ENCODE measurements at places on chromosomes 4 and X.

GRCh38 chr4:174713821-174714220 lies 115.2 kb downstream of the GLRA3 start:
- DNase-seq, result no peak

DNA sequence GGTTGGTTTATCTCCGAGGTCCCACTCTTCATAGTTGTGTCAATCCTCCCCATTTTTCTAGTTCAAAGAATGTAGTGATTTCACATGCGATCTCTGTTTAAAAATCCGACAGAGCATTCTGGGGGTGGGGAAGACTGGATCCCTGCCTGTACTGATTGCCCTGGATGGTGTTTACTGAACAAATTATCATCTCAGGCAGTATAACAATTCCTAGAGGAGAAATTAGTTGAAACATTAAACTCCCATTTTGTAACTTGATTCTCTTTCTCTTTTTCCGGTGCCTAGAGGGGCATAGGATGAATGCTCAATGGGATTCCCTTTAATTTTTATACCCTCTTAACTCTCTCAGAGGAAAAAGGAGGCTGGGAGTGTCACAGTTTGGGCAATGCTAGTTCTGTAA lies 10.0 kb upstream of the CWH43 start:
- DNase-seq, result no peak

DNA sequence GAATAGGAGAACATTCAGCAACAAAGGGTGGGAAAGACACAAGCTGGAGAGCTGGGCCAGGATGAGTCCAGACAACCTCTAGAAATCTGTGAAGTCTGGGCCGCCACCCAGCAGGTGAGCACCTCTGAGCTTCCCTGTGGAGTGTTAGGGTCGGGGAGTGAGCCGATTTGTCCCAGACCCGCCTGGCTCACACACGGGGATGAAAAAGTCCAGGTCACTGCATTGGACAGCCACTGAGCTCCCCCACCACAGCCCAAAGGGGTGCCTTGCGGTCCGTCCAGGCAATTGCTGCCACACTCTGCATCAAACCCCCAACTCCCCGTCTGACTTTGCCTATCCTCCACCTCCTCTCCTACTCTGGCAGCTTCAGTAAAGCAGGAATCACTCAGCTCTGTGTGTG lies 38.7 kb downstream of the NHSL2 start:
- no peak for DNase-seq

- no peak for DNase-seq
Measured at GRCh38 chrX:13101441-13102139, 57.2 kb upstream of the FAM9C start.

DNA sequence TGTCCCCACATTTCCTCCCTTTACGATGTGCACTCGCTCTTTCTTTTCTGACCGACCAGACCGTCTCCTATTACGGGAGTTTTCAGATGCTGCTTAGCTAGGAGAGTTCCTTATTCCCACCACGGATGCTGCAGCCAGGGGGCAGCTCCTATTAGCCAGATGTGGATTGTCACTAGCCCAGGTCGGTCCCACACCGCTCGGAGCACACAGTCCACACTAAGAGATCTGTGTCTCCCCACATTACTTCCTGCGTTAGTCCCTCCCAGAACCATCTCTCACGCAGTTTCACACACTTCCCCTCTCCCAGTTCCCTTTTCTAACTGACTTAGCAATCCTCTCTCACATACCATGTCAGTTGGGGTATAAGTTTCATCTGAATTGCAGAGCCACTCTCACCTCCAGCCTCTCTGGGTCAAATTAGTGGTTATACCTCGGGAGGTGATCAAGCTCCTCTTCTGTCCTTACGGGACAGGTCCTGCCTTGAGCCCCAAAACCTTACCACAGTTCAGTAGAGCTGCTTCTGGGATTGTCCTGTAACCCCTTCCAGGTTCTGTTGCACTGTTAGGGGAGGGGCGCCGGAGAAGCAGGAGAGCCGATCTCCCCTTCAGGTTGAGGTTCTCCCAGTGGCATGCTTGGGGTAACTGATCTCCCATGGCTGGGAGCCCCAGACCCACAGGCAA lies 28.2 kb downstream of the SULT1E1 start:
- DNase-seq, result no peak

- no peak for DNase-seq
Measured at GRCh38 chrX:23633834-23634580, 33.3 kb upstream of the PRDX4 start.

DNA sequence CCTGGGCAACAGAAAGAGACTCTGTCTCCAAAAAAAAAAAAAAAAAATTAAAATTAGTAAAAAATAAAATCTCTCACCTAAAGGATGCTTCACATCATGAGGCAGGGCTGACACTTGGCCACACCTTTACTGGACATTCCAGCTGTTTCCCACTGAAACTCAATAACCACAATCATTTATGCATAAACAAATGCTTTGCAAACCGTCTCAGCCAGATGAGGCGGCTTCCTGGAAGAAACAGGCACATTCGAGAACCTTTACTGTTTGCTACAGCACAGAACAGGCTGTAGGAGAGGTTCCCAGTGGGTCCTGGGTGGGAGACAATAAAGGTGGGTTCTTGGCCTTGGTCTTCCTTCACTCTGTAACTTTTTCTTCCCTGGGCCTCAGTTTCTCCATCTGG lies 10.9 kb upstream of the TBC1D14 start:
- DNase-seq, result no peak

DNA sequence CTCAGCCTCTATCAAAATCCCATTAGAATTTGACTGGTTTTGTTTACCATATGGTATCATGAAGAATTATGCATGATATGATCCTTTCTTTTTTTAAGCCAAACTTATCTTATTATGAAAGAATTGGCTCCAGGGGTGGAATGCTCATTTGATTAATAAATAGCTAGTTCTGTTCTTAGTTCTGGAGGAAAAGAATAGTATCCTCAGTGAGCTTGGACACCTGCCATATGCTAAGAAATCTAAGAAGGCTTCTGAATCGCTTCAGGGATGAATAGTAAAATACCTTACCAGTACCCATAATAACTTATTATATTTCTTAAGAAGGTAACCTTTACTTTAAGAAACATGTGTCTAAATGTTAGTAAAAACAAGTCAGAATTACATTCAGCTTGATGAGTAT lies 803.6 kb downstream of the ADGRL3 start:
- DNase-seq, result no peak

GRCh38 chr4:102589743-102590142 lies 88.6 kb downstream of the NFKB1 start:
- DNase-seq, result no peak

- no peak for DNase-seq
Measured at GRCh38 chr4:45679411-45679810, 444.4 kb downstream of the GABRG1 start.

DNA sequence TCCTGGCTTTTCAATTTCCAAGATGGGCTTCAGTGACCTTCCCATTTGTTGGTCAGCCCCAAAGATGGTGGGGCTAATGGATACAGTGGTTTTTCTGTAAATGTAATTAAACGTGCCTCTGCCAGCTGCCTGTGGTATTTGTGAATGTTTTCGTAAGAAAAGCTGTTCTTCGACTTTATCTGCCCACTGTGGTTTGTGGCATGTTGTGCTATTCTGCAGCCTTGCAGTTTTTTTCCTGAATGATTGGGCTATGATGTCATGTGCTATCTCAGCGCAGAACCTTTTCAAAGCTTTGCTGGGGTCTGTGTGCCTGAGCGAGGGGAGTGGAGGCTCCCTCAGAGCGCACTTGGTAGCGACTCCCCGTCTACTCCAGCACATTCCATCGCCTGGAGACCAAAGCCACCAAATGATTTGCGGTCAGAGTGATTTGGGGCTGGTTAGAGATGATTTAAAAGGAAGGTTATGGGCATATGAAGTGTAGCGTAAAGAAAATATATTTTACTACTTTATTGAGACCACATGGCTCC lies 137.5 kb downstream of the PALLD start:
- no peak for DNase-seq

DNA sequence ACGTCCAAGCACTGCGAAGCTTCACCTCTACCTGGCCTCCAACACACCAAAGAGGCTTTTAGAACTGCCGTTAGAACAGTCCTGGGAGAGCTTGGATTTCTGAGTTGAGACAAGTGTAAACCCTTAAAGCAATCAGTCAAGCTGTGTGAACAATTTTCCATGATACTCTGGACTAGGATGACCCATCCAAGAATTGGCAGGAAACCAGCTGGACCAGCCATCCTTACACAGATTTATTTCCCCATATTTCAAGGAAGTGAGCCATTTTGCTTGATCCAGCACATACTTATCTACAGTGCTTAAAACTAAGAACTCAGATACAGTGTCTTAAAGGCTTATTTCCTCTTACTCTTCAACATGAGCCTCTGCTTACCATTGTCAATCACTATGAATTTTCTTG lies 340.7 kb upstream of the HS3ST1 start:
- DNase-seq, result no peak

DNA sequence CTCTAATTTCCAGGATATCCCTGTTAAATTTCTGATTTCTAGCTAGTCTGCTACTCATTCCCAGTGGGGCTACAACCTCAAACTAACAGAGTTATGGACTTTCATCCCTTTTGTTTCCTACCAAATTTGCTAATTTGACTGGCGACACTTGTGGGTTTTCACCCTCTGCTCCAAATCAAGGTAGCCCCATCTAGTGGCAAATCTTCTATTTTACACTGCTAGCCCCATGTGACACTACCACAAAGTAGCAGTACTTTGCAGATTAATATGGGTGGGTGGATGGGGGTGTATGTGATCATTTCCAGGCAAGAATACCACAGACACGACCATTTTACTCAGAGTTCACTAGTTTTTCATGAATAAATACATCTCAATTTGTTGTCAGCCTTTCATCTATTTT lies 150.3 kb downstream of the MSL3 start:
- DNase-seq, result no peak

DNA sequence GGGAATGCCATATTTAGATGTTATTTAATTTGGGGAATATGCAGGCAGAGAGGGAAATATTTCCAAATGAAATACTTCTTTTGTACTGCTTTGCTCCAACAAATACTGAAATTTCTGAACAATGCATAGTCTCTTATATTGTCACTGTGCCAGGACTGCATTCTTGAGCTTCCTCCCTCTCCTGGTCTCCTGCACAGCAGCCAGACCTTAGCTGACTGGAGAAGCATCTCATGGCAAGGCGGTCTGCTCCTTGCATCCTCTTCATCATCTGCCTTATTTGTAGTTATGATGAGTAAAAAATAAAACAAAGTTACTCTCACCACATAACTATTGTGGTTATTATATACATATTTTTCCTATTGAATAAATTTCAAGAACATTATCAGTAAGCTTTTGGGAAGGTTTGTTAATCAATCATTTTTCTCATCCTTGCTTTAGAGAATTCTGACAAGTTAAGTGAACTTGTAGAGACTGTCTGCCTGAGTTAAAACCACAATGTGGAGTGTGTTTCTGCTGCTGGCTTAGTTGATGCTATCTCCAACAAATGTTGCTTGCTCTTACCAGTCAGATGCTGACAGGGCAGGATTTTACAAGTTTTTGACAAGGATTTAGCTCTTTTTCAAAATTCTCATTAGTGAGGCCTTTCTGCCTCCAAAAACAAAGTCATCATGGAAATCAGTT lies 153.6 kb downstream of the SOWAHB start:
- no peak for DNase-seq

DNA sequence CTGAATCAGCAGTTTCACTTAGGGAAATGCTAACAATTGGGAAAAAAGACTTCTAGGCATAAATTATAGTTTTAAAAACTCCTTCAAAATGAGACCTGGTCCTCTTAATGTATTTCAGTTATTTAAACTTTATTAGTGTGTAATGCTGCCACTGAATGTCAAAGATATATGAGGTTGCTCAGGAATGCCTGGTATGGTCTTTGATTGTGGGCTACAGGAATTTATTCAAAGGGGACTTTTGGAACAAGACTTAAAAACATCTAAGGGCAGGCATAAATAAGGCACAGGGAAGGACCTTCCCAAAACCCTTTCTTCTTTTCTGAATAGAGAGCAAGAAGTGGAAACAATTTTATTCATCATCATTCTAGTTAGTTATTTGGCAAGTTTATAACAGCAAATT lies 439.1 kb downstream of the TLL1 start:
- no peak for DNase-seq

DNA sequence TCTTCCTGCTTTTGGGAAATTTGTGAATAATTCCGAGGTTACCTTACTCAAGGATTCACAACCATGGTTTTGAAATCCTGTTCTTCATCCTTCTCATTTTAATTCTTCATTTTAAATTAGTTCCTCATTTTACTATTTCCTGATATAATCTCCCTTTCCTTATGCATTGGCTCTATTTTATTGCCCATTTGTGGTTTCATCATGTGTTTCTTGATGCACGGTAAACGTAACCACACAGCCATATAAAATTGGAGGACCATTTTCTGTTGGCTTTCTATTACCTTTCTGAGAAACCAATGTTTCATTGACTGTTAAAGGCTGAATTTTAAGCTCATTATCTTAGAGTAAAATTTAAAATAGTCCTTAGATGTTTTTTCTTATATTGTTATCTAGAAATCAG lies 100.3 kb upstream of the NDST4 start:
- DNase-seq, result no peak

GRCh38 chrX:20382518-20383297 lies 116.0 kb upstream of the RPS6KA3 start:
- no peak for DNase-seq

All from stimulated activated CD4-positive, alpha-beta T cell treated with anti-CD3 and anti-CD28 coated beads, Interleukin-4, amount 100 ng/mL, for 48 hours (primary cell).